ENCODE measurements at places on chromosomes 12 and 14. TPM values are rescaled to one million over a fixed set of nuclear protein-coding genes. Genes with fewer than 3 reads are reported as not detected.

GRCh38 chr14:35362911-35363374 lies 41.6 kb downstream of the NFKBIA start:
- no peak for DNase-seq

GRCh38 chr12:92175961-92176360 lies 30.3 kb upstream of the BTG1 start:
- no peak for DNase-seq

GRCh38 chr14:51208982-51209381 lies 31.1 kb upstream of the TMX1 start:
- no peak for DNase-seq

DNA sequence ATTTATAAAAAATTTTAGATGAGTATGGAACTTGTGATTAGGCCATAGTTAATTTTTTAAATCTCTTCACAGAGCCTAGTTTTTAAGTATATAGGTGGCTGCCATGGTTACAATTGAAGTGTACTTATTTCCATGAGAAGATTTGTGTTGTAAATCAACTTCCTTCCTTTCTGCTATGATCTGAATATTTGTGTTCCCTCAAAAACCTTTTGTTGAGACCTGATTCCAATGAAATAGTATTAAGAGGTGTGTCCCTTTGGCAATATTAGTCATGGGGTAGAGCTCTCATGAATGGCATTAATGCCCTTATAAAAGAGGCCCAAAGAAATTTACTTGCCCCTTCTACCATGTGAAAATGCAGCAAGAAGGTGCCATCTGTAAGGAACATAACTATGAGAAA lies 28.8 kb downstream of the ETNK1 start:
- no peak for DNase-seq

DNA sequence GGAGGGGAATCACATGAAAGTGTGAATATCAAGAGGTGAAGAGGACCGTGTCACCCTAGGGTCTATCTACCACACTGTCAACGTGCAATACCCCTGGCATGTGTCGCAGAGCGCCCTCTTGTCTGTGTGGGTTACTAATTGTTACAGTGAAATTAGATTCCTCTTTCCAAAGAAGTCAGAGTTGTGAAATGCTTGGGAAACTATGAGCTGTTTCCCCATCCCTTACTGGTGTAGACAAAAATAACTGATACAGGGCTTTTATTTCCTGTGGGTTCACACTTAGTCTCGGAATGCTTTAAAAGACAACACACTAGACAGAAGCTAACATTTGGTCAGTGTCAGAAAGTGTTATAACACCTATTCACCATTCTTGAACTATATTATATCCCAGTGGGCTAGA lies 597.3 kb downstream of the NRXN3 start:
- no peak for DNase-seq

GRCh38 chr14:55430024-55430690 lies 10.3 kb downstream of the TBPL2 start:
- DNase-seq: peak; percentile 50

DNA sequence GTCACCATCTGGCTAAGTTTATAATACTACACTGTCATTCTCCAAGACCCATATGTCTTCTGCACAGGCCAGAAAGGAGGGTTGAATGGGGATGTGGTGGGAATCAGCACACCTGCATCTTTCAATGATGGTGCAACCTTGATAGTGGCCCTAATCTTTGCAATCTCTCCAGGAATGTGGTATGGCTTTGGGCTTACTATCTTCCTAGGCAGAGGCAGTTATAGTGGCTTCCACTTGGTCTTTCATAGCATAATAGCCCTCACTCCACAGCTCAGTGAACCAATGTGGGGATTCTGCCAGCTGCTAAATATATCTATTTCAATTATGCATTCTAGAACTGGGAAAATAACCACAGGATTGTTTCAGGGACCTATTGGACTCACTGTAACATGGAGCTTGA lies 61.8 kb upstream of the ATP2B1 start:
- no peak for DNase-seq

DNA sequence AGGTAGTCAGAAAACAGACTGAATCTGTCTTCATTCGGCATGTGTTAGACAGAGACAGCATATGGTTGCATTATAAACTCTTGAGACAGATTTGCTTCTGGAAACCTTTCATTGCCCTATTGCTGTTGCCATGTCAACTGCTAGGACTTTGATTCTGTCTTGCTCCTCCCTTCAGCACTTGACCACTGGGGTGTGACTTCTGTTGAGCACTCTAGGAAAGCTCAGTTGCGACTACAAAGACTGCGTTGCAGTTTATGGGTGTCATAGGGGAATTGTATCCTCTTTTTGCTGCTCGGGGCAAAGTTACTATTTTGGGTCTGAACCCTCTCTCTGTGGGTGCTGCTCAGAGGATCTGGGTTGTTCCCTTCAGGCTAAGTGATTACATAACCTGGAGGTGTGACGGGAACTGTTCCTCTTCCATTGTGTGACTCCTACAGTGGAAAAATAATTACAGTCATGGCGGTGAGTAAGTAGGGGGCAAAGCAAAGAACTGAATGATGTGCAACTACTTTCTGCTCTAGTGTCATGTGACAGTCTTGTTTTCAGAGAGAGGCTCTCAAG lies 44.3 kb upstream of the TRIM9 start:
- DNase-seq: peak; percentile 8

GRCh38 chr14:61884711-61885110 lies 122.5 kb downstream of the SNAPC1 start:
- no peak for DNase-seq

- no peak for DNase-seq
Observed at GRCh38 chr12:121196902-121197301, 13.0 kb upstream of the P2RX4 start.

DNA sequence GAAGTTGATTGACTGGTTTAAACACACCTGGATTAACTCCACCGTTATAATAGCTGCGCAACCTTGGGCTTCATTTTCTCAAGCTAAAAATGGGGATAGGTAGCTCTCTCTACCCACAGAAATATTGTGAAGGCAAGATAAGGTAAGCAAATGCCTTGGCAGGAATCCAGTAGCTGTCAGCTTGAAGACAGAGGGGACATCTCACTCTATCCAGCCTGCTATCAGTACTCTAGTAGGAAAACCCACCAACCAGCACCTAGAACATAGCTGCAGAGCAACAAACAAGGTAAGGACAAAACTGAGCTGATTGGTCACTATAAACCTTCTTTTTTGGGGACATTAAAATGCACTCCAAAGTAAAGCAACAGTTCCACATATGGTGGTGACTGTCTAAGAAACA lies 7.7 kb downstream of the CSRP2 start:
- no peak for DNase-seq

- DNase-seq: no peak
Observed at GRCh38 chr12:9649532-9649940, 20.0 kb upstream of the CLEC2D start.

- DNase-seq: no peak
Observed at GRCh38 chr12:54692353-54692752, 44.2 kb upstream of the DCD start.

- no peak for DNase-seq
Observed at GRCh38 chr14:101076451-101077198, 173.1 kb upstream of the RTL1 start.

- no peak for DNase-seq
Observed at GRCh38 chr12:113812411-113813228, 153.5 kb downstream of the RBM19 start.

DNA sequence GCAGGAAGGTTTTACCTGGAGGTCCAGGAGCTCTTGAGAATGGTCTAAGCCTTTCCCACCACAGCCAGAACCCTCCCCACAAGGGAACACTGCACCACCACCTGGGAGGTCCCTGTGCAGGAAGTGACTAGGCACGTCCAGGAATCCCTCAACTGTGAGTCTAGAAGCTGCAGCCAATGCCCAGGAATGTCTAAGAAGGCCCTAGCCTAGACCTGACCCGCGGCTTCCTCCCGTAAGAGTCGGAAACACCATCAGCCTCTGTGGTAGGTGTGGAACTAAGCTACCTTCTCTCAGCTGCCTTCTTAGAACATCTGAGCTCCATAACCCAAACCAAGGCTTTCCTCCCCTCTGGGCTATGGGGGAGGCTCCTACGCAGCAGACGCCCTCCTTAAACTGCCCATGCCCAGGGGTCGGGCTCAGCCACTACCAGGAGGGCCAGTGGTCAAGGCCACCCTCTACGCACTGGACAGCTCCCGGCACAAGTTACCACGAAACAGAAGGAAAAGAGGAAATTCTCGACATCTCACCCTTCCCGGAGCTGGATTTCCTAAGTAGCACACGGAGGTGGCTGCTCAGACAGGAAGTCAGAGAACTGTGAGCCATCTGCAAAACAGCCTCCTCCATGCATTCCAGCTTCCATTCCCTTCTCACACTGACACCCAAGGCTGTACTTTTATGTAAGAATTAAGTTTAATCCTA lies 25.5 kb downstream of the ZFYVE21 start:
- DNase-seq: no peak

DNA sequence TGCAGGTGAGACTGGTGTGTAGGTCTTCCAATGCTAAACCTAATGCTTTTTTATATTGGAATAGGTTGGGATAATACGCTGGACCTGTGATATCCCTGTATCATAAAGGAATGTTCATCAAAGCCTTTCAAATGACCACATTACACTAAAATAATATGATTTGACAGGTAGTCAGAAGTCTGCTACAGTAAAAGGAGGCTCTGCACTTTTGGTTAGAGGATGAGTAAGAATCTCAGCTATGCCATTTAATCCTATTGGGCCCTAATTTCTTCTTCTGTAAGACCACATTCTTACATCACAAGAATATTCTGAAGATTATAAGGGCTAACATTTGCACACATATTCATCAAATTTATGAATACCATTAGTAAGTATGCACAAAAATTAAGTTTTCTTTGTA lies 250.5 kb upstream of the FLRT2 start:
- no peak for DNase-seq

Gene GPR84
- not detected for total RNA-seq

Gene STAC3
- 0.57 TPM for total RNA-seq

Gene CCDC60
- not detected for total RNA-seq

Gene SRRM4
- total RNA-seq: not detected

Gene IL31
- total RNA-seq: not detected

Gene SPRING1
- total RNA-seq: 19.1 TPM

Gene GNB3
- total RNA-seq: 1.5 TPM
